GM04503 (cell line): ENCODE measurements at places on chromosomes 16 and 17.

- DNase-seq = no peak
These were observed 236.1 kb upstream of the C16orf82 start for GRCh38 chr16:26830428-26831127.

GRCh38 chr16:30032083-30032819, 1.2 kb upstream of the TLCD3B start:
- DNase-seq = no peak

GRCh38 chr16:17205279-17206211, 265.2 kb downstream of the XYLT1 start:
- DNase-seq = peak; percentile 47

- DNase-seq = no peak
These were observed 12.8 kb upstream of the CPSF4L start for GRCh38 chr17:73274490-73274889.

GRCh38 chr17:15307710-15308111, 33.7 kb downstream of the TEKT3 start:
- DNase-seq = no peak

GRCh38 chr16:85658504-85659326, 30.0 kb downstream of the GINS2 start:
- no peak for DNase-seq

DNA sequence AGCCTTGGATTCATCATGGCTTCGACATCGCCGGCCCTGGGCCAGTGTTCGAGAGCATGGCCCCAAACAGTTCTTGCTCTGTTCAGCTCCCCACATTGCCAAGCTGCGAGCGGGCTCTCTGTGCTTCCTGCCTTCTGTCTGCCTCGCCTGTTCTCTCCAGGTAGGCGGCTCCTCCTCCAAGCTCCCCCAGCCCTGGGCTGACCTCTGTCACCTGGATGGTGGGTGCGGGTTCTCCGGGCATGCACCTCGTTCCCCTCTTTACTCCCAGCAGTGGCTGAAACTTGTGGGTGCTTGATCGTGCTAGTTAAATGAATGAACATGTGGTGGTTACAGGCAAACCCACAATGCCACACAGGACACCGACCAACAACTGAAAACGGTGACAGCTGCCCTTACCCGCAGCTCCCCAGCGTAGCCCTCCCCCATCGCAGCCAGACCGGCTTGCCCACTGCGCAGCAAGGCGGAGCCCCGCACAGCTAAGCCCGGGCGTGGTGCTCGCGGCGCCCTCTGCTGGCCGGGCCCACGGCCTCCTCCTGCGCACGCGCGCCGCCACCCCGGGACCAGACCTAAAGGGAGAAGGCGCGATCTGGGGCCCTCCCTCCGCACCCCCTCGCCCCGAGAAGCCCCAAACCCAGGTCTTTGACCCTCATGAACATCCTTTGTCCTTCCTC, 23.0 kb upstream of the EIF1 start:
- DNase-seq = no peak

DNA sequence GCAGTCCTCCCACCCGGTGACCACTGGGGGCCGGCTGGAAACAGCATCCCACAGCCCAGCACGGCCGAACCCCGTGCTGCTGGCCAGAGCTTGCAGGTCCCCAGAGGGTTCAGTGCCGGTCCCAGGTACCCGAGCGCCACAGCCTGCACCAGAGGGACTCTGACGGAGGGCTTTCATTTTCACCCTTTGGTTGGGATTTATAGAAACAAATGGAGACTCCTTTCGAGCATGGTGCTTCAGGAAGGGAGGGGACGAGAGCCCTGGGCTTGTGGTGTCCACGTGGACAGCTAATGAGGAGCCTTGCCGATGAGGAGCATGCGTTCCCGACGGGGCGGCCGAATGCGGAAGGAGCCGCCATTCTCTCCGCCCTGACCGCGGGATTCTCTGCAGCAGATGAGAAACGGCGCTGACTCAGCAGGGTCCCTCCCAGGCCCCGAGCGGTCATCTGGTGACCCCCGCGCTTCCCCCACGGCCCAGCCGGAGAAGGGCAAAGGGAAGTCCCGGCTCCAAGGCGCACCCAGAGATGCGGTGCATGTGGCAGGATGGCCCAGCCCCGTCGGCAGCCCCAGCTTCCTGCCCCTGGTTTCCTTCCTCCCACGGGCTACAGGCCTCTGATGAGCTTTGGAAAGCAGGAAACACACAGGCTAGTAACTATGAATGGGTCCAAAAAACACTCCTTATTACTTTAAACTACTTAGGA, 9.8 kb downstream of the SLC38A10 start:
- no peak for DNase-seq

GRCh38 chr17:71423871-71424546, 696.8 kb upstream of the SOX9 start:
- DNase-seq = no peak

DNA sequence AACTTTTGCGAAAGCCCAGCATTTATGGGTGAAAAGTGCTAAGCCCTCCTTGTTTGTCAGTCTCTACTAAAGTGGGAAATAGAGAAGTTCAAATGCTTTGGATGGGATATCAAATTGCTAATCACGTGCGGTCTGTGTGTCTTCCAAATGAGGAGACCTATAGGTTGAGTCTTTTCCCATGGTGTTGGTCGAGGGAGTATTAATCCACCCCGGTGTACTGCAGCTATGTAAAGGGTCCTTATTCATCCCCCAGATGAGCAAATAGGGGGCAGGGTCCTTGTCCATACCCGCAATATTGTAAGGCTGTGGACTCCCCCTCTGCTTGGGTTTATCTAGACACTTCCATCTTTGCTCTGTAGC, 14.6 kb downstream of the KIAA0513 start:
- DNase-seq = no peak

DNA sequence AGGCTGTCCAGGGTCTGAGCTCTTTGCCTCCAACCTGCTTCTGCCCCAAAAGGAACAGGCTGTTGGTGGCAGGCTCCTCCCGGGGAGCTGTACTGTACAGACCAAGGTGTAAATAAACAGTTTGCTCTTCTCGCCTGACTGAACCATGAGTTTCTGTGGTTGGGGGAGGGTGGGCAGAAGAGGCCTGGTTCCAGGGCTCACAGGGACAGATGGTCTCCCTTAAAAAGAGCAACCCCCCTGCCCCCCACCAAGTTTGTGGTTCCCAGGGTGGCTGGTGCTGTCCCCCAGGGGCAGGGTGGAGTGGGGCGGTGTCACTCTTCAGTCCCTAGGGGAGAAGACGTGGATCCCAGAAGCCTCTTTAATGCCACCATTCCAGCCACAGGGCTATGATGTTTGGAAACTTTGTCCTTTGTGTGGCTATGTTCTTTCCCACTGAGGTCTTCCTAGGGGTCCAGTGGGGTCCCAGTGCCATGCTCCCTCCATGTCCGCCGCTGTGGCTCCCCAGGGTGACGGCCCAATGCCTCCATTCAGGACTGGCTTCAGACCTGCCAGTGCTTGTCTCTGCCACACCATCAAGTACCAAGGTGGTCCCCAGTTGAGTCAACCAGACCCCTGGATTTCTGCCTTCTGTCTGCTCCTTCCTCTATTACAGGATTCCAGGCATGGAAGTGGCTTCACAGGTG, 146.7 kb downstream of the RAB11FIP4 start:
- DNase-seq = no peak

DNA sequence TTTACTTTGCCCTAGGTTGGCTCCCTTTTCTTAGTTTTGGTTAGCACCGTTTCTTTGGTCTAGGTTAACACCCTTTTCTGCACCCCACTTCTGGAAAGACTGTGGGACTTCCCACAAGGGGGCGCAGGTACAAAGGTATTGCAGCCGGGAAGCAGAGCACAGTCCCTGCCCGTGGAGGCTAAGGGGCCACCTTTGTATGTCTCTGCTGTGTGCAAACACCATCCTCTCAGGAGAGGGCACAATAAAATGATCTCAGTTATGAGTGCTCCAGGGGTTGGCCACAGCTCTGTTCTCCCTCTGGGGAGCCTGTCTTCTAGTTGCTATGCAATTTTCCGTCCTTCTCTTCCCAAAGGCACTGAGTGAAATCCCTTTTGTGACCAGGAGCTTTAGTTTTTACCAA, 28.4 kb upstream of the TMC5 start:
- no peak for DNase-seq

DNA sequence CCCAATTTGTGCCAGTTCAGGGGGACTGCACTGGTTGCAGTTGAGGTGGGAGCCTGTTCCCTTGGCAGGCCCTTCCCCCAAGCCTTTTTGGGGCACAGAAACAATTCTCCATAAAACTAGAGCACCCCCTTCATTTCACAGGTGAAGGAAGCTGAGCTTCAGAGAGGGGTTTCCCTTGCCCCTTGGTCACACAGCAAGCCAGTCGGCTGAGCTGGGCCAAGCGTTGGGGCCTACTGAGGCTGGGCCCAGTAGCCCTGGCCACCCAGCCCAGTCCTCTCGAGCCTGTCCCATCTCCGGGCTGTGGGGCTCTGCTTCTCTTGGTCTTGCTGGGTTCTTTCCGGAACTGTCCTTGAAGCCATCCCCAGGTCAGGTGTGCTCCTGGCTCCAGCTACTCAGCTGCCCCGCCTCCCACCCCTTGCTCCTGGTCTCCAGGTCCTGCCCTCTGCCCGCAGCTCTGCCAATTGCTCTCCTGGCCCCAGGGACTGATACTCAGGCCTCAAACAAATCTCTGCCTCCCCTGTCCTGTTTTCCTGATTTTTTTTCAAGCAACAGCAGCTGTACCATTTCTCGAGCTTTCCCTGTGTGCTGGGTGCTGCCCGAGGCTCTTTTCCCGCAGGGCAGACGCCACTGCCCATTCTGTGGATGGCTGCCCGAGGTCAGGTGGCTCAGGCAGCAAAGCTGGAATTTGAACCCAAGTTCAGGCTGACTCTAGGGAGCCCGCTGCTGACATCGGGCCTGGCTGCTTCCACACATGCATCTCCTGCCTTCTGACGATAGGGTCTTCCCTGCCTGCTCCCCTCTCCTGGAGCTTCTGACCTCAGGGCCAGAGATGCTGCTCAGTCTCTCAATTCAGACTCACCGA, 87.4 kb upstream of the NKD1 start:
- DNase-seq = no peak

DNA sequence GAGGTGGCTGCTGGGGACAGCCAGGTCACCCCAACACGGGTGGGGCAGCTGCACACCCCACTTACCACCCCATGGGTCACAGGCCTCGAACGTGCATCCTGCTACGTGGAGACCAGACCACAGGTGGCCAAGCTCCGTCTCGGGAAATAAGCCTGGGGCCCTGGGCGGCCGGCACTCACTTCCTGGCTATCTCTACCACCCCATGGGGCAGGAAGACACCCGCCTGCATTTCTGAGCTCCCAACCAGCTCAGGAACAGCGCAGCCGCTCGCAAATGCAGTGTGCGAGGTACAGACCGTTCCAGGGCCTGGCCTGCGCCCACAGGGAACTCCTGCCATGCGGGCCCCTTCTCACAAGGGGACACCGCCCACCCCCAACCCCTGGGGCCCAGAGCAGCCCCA, 4.9 kb upstream of the GNG13 start:
- no peak for DNase-seq

DNA sequence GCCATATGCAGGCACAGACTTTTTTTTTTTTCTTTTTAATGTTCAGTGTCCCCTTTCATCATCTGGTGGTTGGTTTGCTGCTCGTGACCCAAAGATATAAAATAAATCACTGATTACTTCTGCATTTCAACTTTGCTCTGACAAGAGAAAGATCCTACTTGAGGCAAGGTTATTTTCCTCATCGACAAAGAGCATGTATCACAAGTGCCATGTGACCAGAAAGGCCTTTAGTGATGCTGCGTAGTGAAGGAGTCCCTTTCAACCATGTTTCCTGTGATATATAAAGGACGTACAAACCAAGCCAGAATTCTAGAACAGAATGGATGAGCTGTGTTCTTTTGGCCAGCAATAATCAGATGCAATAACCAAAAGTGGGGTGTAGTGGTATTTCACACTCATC, 323.4 kb upstream of the PSMD7 start:
- DNase-seq = no peak

DNA sequence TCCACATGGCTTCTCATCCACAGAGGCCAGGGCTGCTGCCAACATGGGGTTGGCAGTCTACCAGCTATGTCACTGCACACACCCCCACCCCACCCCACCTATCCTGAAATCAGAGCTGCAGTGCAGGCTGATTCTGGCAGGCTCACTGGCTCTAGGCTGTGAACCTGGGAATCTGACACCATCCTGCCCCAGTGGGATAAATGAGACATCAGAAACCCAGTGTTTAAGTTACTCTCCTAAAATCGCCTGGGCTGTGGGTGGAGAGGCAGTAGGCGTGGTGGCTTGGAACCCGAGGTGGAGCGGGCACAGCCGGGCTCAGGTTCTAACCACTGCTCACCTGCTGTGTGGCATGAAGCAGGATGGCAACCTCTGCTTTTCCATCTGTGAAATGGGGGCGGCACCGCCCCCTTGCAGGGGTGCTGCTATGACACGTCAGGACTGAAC, 5.6 kb downstream of the SLC38A8 start:
- no peak for DNase-seq

GRCh38 chr17:57895382-57896060, 45.7 kb upstream of the MRPS23 start:
- no peak for DNase-seq

DNA sequence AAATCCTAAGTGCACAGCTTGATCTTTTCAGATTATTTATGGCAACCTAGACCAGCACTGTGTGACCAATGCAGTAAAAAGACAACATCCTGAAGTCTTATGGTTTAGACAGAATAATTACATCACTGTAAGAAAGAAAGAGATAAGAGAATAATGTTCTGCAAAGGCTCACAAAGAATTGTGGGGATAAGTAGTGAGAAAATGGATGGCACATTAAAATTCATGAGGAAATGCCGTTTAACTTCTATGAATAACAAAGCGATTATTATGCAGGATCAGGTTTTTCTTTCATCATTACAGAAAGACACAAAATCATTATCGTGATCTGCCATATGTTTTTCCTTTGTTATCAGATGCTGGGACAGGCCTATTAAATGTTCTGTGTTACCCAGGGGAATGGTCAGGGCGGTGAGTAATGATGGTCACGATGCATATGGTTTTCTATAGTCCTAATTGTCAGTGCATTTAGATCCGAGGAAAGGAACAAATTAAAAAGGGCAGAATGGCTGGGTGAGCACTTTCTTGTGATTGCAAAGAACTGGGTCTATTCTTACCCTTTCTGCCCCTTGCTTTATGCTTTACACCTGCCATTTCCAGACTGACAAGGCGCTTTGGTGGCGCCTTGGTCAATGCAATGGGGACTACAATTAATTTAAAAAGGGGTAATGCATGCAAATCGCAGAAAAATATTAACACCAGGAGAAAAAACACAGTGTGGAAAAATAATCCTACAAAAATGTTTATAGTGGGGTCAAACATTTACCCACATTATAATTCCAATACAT, 18.1 kb upstream of the DHX40 start:
- no peak for DNase-seq

DNA sequence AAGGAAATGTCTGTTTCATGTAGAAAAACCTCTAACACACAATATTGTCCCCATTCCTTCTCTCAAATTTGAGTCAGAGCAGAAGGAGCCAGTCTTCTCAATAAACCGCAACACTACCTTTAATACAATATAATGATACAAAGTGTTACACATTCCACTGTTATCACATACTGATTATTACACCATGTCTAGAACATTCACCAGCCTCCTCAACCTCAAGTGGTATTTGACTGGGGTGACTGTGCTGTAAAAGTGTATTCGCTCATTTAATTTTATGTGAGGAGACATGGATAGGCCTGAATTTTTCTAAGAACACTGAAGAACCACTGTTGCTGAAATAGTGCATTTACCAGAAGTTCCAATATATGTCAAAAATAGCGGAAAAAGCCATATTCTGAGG, 10.3 kb downstream of the CDYL2 start:
- DNase-seq = no peak
